ENCODE measurements at places on chromosomes 1 and 21.

GRCh38 chr1:67299296-67299695 lies 8.4 kb upstream of the IL12RB2 start:
- no peak for DNase-seq

DNA sequence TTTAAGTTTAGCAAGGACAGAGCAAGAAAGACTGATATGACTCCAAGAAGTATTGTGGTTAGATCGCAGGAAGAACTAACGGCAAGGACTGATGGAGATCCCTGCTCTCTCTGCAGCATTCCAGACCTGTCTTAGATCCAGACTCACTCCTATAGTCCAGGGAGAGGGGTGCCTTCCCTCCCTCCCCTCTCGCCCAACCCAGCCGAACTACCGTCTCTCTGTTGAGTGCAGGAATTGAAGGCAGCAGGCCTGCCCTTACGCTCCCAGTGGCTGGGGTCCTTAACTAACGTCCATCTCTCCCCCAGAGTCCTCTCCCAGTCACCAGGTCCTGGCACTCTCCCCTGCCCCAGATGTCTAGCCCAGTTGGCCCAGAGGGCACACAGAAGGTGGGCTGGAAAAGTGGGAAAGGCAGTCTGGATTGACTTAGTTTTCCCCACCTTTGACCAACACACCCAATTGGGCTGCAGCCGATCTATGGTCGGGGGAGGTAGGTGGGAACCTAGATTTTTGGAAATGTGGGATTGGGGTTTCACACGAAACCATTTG lies 1.1 kb downstream of the CRABP2 start:
- DNase-seq: no peak

DNA sequence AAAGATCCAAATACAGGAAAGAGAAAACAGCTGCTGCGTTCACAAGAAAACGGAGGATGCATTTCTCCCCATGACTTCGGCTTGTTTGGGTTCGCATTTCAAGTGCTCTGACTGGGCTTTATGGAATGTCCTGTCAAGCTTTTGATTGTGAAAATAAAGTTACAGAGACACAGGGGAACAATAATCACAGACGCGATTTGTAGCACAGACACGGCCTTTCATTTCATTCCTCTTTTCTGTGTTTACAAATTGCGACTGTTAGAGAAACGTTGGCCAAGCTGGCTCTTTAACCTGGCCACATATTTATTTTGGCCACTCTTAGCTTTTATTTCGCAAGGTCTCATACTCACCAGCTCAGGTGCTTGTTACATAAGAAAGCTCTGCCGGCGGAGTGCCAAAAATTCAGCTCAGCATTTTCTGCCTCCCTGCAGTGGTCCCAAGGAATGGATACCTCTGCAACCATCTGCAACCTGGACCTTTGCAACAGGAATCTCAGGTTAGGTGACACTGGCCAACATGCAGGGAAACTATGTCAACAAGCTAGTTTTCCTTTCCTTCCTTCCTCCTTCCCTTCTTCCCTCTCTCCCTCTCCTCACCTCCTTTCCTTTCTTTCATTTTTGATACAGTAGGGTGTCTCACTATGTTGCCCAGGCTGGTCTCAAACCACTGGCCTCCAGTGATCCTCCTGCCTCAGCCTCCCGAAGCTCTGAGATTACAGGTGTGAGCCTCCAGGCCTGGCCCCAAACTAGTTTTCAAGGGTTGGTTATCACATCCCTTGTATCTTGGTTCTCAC lies 58.2 kb upstream of the SLC45A1 start:
- DNase-seq: peak; percentile 18

- no peak for DNase-seq
Observed at GRCh38 chr1:14598498-14599182, at the start of gene KAZN. KAZN (plus strand) TSS chr1:14598685.

DNA sequence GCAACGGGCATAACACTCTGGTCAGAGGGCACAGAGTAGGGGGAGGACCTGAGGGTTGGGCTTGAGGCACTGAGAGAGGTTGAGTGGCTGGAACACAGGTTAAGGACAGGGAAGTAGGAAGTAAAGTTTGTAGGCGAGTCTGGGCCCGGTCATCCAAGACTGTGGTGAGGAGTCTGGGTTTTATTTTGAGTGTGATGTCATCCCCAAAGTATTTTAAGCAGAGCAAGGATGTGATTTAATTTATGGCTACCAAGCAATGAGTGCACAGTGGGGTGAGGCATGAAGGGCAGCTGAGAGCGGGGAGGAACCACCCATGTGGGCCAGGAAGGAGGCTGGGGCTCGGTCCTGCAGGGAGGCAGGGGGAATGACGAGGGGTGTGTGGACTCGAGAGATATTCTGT lies 11.2 kb upstream of the VWA5B1 start:
- peak; percentile 16 for DNase-seq

- no peak for DNase-seq
Observed at GRCh38 chr1:6086762-6087376, 41.2 kb downstream of the KCNAB2 start.

GRCh38 chr1:224980181-224980580 lies 50.7 kb downstream of the DNAH14 start:
- no peak for DNase-seq

DNA sequence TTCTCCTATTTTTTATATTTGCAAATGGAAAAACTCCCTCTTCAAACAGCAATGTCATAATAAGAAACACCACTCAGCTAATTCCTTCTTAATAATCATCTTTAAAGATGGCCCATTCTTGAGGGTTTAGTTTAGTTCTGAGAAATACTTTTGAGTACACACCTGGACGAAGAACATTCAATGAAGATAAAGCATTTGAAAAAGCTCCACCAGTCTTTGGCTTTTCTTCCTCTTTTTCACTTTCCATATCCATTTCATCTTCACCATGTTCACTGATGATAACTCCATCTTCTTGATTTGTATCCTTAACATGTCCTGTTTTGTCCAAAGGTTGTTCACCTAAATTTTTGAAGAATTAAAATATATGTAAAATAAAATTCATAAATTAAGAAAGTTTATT lies 7.4 kb downstream of the PAXBP1 start:
- no peak for DNase-seq

DNA sequence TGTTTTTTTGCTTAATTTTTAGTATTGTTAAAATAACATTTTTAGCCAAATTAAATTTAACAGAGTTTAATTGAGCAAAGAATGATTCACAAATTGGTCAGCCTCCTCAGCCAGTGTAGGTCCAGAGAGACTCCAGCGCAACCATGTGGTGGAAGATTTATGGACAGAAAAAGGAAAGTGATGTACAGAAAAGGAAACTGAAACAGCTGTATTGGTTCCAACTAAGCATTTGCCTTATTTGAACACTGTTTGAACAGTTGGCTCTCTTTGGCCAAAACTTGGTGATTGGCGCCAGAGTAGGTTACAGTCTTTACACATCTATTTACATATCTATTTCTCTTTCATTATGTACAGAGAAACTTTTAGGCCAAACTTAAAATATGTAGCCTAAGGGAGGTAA lies 19.4 kb downstream of the RPS6KC1 start:
- peak; percentile 32 for DNase-seq

DNA sequence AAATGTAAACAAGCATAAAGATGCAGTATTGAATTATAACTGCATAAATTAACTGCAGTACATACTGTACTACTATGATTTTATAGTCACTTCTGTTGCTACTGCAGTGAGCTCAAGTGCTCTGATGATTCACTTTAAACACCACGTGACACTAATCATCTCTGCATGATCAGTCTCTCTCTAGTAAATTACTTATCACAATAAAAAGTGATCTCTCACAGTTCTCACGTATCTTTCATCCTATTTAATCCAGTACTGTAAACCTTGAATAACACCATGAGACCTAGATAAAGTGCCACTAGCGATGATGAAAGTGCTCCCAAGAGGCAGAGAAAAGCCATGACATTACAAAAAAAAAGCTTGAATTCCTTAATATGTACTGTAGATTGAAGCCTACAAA lies 1242.0 kb downstream of the AMY1C start:
- no peak for DNase-seq

GRCh38 chr1:60540141-60540540 lies 466.6 kb upstream of the C1orf87 start:
- no peak for DNase-seq

DNA sequence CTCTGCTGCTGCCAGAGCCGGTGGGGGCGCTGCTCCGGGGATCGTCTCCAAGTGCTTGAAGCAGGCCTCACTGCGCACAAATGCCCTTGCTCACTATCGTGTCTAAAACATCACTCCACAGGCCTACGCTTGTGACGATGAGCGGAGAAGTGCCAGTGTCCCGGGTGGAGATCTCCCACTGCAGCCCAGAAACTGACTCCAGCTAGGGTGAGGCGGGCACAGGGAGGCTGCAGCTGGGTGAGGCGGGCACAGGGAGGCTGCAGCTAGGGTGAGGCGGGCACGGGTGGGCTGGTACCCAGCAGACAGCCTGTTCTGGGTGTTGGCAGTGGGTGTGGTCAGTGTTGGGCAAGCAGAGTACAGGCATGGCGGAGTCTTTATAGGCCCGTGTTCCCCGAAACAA lies 22.7 kb upstream of the PDXK start:
- no peak for DNase-seq

- DNase-seq: no peak
Observed at GRCh38 chr1:15948091-15948591, 27.8 kb downstream of the ZBTB17 start.

GRCh38 chr1:2509589-2509988 lies 16.8 kb downstream of the PANK4 start:
- DNase-seq: no peak

- no peak for DNase-seq
Observed at GRCh38 chr1:178953034-178953433, 72.7 kb upstream of the FAM20B start.

DNA sequence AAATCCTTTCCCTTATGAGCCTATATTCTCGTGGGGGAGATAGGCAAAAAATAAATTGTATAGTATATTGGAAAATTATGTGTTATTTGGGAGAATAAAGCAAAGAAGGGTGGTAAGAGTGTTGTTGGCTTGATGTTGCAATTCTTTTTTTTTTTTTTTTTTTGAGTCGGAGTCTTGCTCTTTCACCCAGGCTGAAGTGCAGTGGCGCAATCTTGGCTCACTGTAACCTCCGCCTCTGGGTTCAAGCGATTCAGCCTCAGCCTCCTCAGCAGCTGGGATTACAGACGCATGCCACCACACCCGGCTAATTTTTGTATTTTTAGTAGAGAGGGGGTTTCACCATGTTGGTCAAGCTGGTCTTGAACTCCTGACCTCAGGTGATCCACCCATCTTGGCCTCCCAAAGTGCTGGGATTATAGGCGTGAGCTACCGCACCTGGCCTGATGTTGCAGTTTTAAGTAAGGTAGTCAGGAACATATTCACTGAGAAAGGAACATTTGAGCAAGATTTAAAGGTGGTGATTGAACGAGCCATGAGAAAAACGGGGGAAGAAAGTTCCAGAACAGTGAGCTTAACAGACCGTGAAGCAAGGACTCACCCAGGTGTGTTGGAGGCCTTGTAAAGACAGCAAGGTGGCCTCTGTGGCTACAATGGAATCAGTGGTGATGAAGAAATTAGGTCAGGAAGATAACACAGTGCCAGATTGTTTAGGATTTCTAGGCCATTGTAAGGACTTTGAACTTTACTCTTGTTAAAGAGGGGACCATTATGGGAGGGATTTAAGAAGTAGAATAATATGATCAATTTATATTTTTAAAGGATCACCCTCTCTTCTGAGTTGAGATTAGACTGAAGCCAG lies 45.8 kb downstream of the RPRD2 start:
- DNase-seq: no peak

DNA sequence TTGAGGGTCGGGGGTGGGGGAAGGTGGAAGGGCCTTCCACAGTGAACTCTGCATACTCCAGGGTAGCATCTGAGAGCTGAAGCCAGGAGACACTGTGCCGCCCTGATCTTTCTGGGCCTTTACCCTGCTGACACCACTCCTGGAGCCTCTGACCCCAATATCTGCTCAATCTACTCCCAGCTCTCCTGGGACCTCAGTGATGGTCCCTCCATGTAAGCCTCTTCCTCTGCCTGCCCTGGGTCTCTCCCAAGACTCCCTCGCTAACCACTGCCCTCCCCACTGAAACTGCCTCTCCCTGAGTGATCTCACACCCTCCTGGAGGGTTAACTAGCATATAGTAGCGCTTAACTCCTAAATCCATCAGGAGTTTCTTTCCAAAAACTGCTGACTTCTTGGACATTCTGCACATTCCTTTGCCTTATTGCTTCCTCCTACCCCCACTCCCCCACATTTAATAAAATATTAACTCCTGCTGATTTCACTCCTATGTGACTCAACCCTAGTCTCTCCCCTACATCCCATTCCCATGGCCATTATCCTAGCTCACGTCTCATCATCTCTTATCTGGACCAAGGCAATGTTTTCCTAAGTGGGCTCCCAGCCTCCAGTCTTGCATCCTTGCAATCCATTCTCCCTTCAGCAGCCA lies 145.6 kb downstream of the HMGB4 start:
- peak; percentile 24 for DNase-seq
